ENCODE measurements at places on chromosomes 4 and X.

DNA sequence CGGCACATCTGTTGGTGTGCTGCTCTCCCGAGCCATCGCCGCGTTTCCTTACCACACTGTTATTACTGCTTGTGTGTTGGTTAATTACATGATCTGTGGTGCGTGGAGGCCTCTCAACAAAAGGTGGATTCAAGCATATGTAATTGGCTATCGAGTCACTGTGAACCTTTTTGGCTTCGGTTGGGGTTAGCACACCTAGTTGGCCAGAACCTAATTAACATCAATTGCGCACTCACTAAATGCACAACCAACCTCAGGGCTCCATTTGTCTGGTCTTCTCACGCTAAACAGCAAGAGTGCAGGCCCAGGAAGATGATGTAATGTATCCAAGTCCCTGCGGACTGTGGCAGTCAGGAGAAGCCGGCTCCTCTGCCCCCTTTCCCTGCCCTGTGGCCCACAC lies 17.4 kb downstream of the ENPP6 start:
- no peak for DNase-seq

DNA sequence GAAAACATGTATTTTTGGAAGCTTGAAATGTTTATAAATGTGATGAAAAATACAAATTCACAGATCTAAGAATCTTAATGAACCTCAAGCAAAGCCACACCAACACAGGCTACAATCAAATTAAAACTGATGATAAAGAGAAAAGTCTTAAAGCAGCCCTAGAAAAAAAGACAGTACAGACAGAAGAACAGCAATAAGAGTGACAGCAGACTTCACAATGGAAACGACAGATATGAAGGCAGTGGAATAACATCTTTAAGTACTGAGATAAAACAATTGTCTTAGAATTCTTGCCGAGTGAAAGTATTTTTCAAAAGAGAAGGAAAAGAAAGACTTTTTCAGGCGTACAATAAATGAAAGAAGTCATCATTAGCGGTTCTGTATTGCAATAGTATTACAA lies 423.6 kb upstream of the LCORL start:
- DNase-seq = no peak

GRCh38 chrX:72045552-72046277 lies 86.0 kb downstream of the RTL5 start:
- no peak for DNase-seq

- no peak for DNase-seq
Measured at GRCh38 chr4:128565565-128566186, 243.8 kb upstream of the JADE1 start.

GRCh38 chr4:38503689-38504395 lies 160.2 kb upstream of the KLF3 start:
- DNase-seq = no peak

DNA sequence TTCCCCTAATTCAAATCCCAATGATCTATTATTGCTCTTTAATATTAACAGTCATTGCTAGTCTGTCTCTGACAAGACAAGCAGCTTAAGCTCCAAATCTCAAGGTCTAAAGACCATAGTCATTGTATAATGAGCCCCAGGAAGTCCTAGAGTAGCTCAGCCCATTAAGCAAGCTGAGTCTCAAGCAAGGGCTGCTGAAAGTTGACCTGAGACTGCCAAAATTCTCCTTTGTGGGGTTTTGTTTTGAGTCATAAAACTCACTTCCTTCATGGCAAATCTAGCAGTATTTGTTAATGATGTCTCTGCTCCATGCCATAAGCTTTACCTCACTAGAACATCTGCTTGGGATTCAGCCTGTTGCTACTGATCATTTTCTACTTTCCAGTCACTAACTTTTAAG lies 313.2 kb downstream of the ANTXR2 start:
- no peak for DNase-seq

DNA sequence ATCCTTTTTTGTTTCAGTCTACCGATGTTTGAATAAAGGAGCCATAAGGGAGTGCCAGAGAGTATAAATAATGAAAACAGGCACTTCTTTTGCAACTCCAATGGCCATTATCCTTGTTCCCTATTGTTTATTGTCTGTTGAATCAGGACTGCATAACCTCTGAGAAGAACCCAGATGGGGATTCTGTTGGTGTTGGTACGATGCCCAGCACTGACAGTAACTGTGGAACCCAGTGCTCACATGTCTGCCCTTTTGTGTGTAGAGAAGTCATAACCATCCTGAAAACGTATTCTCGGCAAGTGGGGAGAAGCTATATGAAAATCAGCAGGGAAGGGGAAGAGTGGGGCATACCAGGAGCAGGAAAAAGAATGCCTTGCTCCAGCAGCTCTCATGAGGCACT lies 195.1 kb upstream of the EDNRA start:
- DNase-seq = no peak

DNA sequence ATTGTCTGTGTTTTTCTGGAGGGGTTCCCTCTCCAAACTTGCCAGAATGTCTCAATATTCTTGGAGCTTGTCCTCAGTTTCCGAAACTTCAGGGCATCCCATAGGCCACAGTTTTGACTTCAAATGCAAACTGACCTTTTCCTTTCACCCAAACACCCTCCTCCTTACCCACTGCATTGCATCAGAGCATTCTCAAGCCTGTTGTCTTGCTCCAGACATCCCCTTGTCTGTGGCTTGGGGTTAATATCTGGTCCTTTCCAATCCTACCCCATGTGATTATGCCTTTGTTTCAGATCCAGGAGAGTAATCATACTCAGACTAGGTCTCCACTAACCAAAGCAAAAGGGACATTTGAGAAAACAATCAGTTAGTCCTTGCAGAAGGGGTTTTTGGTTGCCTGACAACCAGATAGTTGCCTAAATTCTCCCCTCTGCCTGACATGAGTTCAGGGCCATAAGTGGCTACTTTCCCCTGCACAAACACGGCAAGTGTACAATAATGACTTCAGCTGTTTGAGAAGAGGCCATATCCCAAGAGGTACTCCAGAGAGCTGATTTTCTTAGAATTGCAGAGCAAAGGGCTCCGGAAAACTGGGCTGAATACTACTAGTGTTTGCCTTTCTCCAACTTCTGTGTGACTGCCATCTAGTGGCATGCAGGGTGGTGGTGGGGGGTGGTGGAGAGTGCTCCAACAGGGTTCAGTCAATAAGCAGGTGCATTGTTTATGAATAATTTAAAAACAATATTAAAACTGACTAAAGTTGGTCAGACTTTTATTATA lies 130.2 kb downstream of the CHRDL1 start:
- no peak for DNase-seq

DNA sequence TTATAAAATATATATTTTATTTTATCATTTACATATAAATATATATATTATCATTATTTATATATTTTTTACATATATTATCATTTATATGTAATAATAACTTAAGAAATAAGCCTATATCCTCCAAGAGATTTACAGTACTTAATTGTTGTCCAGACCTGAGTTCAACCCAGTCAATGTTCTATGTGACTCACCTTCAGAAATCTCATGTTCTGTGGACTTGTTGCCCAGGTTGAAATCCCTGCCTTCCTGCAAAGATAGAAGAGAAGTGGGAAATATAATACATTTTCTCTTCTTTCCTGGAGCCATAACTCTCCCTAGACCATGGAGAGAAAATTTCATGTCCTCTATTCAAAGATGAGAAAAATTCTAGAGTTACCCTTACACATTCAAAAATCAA lies 247.3 kb downstream of the PARM1 start:
- DNase-seq = no peak

All from BJ (cell line).